ENCODE measurements at places on chromosomes 12 and 14. TPM values are rescaled to one million over a fixed set of nuclear protein-coding genes. Genes with fewer than 3 reads are reported as not detected.

Gene INSM2
- not detected for total RNA-seq

Gene WASHC4
- total RNA-seq, result 123 TPM

Gene JPH4
- not detected for total RNA-seq

Gene RAD9B
- not detected for total RNA-seq

Gene PTPRO
- not detected for total RNA-seq

GRCh38 chr14:94144765-94145164, 15.4 kb upstream of the IFI27L2 start:
- no peak overlapping the region for H3K27ac ChIP-seq
- H3K4me3 ChIP-seq, result no peak overlapping the region
- no peaks in the 10 kb centered on the region for H3K4me1 ChIP-seq
- H3K27me3 ChIP-seq, result no peaks in the 10 kb centered on the region
- H3K36me3 ChIP-seq, result no peaks in the 10 kb centered on the region

DNA sequence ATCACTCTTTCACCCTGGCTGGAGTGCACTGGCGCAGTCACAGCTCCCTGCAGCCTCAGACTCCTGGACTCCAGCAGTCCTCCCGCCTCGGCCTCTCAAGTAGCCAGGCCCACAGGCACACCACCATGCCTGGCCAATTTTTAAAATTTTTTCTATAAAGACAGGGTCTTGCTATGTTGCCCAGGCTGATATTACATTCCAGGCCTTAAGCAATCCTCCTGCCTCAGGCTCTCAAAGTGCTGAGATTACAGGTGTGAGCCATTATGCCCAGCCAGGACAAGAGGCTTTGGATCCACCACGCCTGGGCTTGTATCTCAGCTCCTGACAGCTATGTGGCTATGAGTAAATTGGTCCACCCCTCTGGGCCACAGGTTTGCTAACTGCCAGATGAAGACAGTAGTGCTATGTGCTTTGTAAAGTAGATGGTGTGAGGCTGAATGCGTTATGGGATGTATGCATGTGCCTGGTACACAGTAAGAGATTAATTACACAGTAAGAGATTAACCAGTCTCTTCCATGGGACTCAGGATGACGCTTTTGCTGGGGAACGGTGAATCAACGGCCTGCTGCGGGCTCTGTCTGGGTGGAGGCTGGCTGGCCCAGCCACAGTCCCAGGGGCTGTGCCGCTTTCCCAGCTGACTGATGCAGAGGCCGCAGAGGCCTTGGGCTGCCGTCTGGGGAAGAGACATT, 53.3 kb upstream of the NCOR2 start:
- H3K27me3 ChIP-seq, result no peaks in the 10 kb centered on the region
- H3K36me3 ChIP-seq, result no peaks in the 10 kb centered on the region
- H3K27ac ChIP-seq, result no peak overlapping the region
- no peak for DNase-seq

DNA sequence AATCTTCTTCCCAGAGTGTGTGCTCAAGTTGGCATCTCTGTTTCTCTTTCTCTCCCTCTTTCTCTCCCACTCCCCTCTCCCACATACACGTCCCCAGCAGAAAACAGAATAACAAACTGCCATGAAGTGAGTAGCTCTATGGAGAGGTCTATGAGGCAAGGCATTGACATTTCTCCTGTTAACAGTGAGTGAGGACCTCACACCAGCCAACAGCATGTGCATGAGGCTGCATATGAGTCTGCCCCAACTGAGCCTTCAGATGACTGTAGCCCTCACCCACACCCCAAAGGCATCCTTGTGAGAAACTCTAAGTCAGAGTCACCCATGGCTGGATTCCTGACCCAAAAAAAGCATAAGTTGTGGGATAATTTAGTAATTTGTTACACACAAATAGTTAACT, 50.4 kb downstream of the MAGOHB start:
- no peak overlapping the region for H3K4me3 ChIP-seq
- no peak for DNase-seq
- H3K4me1 ChIP-seq, result no peaks in the 10 kb centered on the region
- H3K27me3 ChIP-seq, result no peaks in the 10 kb centered on the region
- no peak overlapping the region for H3K27ac ChIP-seq

GRCh38 chr12:52644078-52644415, 8.0 kb downstream of the KRT2 start:
- peaks cover 15% of the 10 kb centered on the region for H3K27me3 ChIP-seq
- no peak for DNase-seq
- no peaks in the 10 kb centered on the region for H3K4me1 ChIP-seq
- H3K36me3 ChIP-seq, result no peaks in the 10 kb centered on the region
- no peak overlapping the region for H3K27ac ChIP-seq

DNA sequence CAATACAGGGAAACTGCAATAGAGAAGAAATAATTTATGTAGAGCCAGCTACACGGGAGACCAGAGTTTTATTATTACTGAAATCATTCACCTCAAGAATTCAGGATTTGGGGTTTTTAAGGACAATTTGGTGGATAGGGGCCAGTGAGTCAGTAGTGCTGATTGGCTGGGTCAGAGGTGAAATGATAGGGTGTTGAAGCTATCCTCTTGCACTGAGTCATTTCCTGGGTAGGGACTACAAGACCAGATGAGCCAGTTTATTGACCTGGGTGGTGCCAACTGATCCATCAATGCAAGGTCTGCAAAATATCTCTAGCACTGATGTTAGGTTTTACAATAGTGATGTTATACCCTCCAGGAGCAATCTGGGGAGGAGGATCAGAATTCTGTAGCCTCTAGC, 486.3 kb downstream of the LRIG3 start:
- H3K27me3 ChIP-seq, result no peaks in the 10 kb centered on the region
- DNase-seq, result no peak
- peaks cover 3% of the 10 kb centered on the region for H3K4me1 ChIP-seq
- no peak overlapping the region for H3K4me3 ChIP-seq
- H3K27ac ChIP-seq, result no peak overlapping the region
- no peaks in the 10 kb centered on the region for H3K36me3 ChIP-seq

DNA sequence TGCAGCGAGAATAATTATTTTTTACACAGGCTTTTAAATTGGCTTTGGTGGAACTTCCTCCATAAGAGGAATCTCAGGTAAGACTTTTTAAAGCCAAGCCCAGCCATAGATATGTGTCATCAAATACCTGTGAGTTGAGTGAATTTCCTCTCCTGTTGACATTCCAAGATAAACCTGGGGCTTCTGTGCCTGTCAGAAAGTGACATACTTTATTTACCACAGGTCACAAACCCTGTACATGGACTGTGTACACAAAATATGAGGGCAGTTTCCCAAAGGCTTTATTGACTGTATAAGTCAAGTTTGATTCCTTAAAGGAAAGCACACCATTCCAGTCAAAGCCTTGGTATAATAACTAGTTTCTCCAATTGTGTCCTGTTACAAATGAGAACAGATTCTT, 25.9 kb upstream of the SRSF5 start:
- H3K4me1 ChIP-seq, result no peaks in the 10 kb centered on the region
- no peak overlapping the region for H3K27ac ChIP-seq
- no peak for DNase-seq
- H3K4me3 ChIP-seq, result no peak overlapping the region
- no peaks in the 10 kb centered on the region for H3K27me3 ChIP-seq

DNA sequence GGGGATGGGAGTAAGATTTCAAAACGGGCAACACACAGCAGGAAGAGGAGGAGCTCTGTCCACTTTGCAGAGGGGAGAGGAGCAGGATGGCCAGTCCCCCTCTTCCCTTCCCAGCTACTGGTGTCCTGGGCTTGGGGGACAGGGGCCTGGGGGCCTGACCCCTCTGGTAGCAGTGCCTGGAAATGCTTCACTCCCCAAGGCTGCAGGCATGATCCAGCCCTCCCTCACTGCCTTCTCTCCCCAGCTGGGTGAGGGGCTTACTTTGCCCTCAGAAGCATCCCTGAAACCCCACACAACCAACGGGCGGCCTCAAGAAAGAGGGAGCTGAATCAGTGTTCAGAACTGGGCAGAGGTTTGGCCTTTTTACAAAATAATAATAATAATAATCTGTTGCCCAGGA, 279.5 kb downstream of the DPF3 start:
- no peak for DNase-seq
- no peak overlapping the region for H3K27ac ChIP-seq
- H3K27me3 ChIP-seq, result no peaks in the 10 kb centered on the region
- H3K4me3 ChIP-seq, result no peak overlapping the region
- H3K36me3 ChIP-seq, result no peaks in the 10 kb centered on the region

- no peak overlapping the region for H3K27ac ChIP-seq
- H3K27me3 ChIP-seq, result peaks cover 29% of the 10 kb centered on the region
- H3K4me3 ChIP-seq, result no peak overlapping the region
Observed at GRCh38 chr12:1821805-1822204, 1.4 kb downstream of the LRTM2 start.

- no peak for DNase-seq
- no peak overlapping the region for H3K27ac ChIP-seq
Observed at GRCh38 chr12:1528791-1529190, 65.6 kb downstream of the FBXL14 start.

GRCh38 chr14:105258846-105259245, 10.5 kb downstream of the BTBD6 start:
- no peak overlapping the region for H3K27ac ChIP-seq
- no peaks in the 10 kb centered on the region for H3K27me3 ChIP-seq
- DNase-seq, result no peak
- no peaks in the 10 kb centered on the region for H3K36me3 ChIP-seq

GRCh38 chr12:52496054-52496453, 3.0 kb upstream of the KRT6A start:
- DNase-seq, result no peak
- no peak overlapping the region for H3K27ac ChIP-seq

- H3K27ac ChIP-seq, result peak within 1 kb of the TSS; percentile 89
- H3K27me3 ChIP-seq, result no peaks in the 10 kb centered on the region
- DNase-seq, result peak; percentile 94
- peaks cover 23% of the 10 kb centered on the region for H3K36me3 ChIP-seq
Observed at GRCh38 chr14:23094666-23095195, at the start of gene ACIN1. TSS of gene ACIN1 (minus strand) at chr14:23095136. CDS start at chr14:23095112, 24 bp downstream.

DNA sequence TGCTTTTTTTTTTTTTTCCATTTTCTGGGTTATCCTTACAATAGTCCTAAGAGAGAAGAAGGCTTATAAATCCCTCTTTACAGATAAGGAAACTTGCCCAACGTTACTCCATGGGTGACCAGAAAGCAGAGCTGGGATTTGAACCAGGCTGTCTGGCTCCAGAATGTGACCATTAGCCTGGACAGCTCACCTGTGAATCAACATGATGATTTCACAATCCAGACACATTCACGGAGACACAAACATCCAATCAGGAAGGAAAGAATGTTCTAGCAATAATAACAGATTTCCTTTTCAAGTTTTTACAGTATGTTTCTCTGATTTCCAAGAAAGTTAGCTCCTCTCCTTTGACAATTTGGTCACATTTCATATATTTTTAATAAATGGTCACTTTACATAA, 118.3 kb downstream of the GALC start:
- H3K4me1 ChIP-seq, result peaks cover 24% of the 10 kb centered on the region
- H3K27me3 ChIP-seq, result no peaks in the 10 kb centered on the region
- H3K36me3 ChIP-seq, result no peaks in the 10 kb centered on the region
- no peak for DNase-seq
- H3K27ac ChIP-seq, result peak overlapping the region; percentile 92

DNA sequence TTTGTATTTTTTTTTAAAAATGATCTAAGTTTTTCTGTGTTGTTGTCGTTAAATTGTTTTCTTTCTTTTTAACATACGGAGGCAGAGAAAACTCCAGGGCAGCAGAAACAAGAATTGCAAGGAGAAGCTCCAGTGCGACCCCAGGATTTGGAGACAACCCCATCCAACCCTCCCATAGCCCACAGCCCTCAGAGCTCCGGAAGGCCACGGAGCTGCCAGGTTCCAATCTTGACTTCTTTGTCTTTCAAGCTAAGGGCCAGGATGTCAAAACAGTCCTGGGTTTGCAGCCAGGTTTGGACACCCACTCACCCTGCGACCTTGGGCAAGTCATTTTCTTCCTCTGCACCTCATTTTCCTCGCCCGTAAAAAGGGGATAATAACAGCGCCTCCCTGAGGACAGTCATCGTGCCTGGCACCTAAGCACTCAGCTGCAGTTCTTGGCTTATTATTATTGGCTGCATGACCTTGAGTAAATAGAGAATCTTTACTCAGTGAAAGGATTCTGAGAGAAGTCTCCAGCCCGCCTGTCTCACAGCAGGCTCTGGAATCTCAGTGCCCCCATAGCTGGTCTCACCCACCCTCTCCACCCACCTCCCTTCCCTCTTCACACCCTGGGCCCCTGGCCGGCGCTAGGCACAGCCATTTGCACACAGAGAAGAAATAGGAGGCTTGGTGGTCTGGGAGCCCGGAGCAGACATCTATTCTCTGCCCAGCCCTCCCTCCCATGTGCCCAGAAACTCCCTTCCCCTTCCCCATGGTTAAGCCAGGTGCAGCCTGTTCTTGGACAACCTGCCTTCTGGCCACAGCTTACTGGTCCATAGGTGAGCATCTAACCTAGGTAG, 79.4 kb upstream of the BCL11B start:
- H3K36me3 ChIP-seq, result no peaks in the 10 kb centered on the region
- H3K4me3 ChIP-seq, result no peak overlapping the region
- no peak overlapping the region for H3K27ac ChIP-seq
- no peak for DNase-seq

GRCh38 chr14:74846168-74846567, 29.8 kb downstream of the PROX2 start:
- DNase-seq, result no peak
- H3K27ac ChIP-seq, result no peak overlapping the region
- H3K4me1 ChIP-seq, result no peaks in the 10 kb centered on the region
- no peaks in the 10 kb centered on the region for H3K27me3 ChIP-seq
- H3K36me3 ChIP-seq, result no peaks in the 10 kb centered on the region

- H3K27me3 ChIP-seq, result no peaks in the 10 kb centered on the region
- DNase-seq, result no peak
- no peaks in the 10 kb centered on the region for H3K4me1 ChIP-seq
Observed at GRCh38 chr12:13504074-13504473, 307.5 kb downstream of the EMP1 start.

- no peaks in the 10 kb centered on the region for H3K36me3 ChIP-seq
- H3K27me3 ChIP-seq, result no peaks in the 10 kb centered on the region
- no peaks in the 10 kb centered on the region for H3K4me1 ChIP-seq
- DNase-seq, result no peak
- H3K4me3 ChIP-seq, result no peak overlapping the region
Observed at GRCh38 chr14:32453857-32454810, 125.0 kb downstream of the AKAP6 start.

DNA sequence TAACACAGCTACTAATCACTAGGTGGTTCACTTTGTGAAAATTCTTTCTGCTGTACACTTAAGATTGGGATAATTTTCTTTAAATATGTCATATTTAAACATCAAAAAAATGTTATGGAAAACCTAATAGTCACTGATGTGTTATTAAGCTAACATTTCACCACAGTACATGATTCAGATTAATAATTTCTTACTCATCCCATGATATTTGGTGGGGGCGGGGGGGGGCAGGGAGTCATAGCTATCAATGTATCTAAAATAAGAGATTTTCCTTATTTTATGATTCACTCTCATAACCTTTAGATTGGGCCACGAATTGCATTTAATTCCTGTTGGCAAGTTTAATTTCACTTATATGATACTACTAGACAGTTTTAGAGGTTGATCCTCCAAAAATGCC, 88.8 kb downstream of the KCNH5 start:
- H3K27ac ChIP-seq, result no peak overlapping the region
- no peaks in the 10 kb centered on the region for H3K27me3 ChIP-seq
- no peaks in the 10 kb centered on the region for H3K4me1 ChIP-seq

GRCh38 chr12:94282675-94283074, 134.3 kb downstream of the PLXNC1 start:
- peaks cover 11% of the 10 kb centered on the region for H3K4me1 ChIP-seq
- H3K36me3 ChIP-seq, result no peaks in the 10 kb centered on the region
- peaks cover 6% of the 10 kb centered on the region for H3K27me3 ChIP-seq
- H3K4me3 ChIP-seq, result no peak overlapping the region

Data from endothelial cell of umbilical vein (primary cell).